Left colon (tissue), 2 donors: ENCODE measurements at places on chromosomes 2 and 18.
A peak's percentile ranks its signal among the peaks of the same experiment; 100 is the strongest.

- no peak for DNase-seq
Measured at GRCh38 chr2:74387346-74387745, 7.2 kb upstream of the DCTN1 start.

GRCh38 chr2:152427902-152428301, 92.9 kb downstream of the FMNL2 start:
- DNase-seq: no peak

GRCh38 chr2:159285929-159286708, at the start of gene WDSUB1:
WDSUB1 (minus strand) TSS chr2:159286703; CDS start chr2:159283069, 3,634 bp downstream.
- DNase-seq: peak; percentile 79

DNA sequence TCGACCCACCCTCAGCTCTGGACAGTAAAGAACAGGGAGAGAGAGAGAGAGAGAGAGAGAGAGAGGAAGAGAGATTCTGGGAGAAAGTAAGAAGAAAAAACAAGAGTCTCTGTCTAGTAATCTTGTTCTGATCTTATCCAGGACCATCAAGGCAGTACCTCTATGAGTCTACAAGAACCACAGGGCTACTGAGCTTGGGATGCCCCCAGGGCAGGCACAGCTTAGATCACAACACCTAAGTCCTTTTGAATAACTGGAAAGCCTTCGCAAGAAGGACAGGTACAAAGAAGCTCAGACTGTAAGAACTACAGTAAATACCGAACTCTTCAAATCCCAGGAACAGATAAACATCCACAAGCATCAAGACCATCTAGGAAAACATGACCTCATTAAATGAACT, 51.4 kb upstream of the SGPP2 start:
- no peak for DNase-seq

GRCh38 chr2:103161456-103162289, 399.8 kb downstream of the TMEM182 start:
- DNase-seq: no peak

- no peak for DNase-seq
Measured at GRCh38 chr2:129752176-129752575, 227.3 kb upstream of the RAB6C start.

DNA sequence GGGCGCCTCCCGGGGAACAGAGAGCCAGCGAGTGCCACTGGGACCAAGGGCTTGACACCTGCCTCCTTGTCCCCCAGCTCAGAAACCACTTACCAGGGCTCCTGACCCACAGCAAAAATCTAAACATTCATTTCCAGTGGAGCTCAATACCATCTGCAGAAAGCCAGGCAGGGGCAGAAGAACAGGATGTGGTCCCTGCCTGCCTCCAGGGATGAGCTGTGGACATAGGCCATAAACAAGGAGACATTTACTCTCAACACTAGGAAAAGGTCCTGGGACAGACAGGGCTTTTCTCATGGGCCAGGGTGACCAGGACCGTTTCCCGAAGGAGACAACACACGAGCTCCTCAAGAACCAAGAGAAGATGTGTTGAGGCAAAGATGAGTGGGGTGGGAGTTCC, 203.0 kb downstream of the CTIF start:
- DNase-seq: no peak

- DNase-seq: no peak
Measured at GRCh38 chr2:193279361-193279760, 1084.6 kb upstream of the TMEFF2 start.

DNA sequence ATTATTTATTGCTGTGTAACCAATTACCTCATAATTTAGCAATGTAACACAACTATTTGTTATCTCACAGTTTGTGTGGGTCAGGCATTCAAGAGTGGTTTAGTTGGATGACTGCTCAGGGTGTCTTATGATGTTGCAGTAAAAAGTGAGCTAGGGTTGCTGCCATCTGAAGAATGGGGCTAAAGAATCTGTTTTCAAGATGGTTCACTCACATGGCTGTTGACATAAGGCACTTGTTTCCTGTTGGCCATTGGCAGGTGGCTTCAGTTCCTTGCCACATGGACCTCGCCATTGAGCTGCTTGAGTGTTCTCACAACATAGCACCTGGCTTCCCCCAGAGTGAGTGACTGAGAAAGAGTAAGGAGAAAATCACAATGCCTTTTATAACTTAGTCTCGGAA, 123.2 kb downstream of the TMEM17 start:
- DNase-seq: no peak

DNA sequence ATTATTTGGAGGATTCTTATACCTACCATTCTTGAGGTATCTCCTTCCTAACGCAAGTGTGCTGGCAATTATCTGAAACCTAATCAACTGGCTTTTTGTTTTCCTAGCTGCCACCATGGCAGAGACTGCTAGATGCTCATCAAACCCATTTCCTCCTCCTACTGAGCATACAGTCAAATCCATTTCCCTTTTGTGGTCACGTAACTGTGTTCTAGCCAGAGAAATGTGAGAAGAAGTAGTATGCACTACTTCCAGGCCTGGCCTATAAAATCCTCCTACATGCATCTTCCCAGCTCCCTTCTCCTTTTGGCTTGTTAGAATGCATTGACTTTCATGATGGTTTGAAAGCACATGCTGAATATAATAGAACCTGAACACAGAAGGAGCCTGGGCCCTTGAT, 494.1 kb upstream of the MEIS1 start:
- no peak for DNase-seq

- DNase-seq: no peak
Measured at GRCh38 chr18:76345901-76346300, 149.1 kb downstream of the ZNF516 start.

DNA sequence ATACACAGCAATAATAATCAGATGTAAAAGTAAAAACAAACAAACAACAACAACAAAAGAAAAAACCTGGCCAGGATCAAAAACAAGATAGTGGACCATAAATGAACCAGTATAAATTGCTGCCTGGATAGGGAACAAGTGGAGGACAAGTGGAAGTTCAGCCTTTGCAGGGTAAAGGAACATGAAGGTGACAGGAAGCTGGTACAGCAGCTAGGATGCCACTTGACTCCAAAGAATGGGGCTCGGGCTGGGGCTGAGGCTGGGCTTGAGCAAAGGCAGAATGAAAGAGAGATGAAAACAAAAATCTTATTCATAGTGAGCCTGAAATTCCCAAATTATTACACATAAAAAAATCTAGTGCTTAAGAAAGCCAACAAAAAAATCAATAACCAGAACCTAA, 146.5 kb downstream of the CDH2 start:
- DNase-seq: no peak

GRCh38 chr2:118053681-118054080, 34.6 kb upstream of the INSIG2 start:
- no peak for DNase-seq

DNA sequence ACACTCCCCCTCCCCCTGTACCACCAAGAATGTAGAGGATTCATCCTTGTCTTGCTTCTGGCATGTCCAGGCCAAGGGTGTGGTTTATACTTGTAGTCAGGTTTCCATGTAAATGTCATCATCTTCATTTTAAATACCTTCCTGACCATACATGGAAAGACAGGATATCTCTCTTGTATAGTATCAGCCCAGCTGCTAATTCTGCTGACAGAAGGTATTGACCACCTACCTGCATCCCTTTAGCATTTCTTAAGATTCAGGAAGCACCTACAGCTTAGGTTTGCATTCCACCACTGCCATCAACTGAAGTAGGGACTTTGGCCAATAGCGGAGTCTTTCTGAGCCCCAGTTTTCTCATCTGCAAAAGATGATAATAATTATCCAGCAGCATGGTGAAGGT, 22.9 kb upstream of the FSHR start:
- DNase-seq: no peak

- DNase-seq: no peak
Measured at GRCh38 chr2:79723830-79724229, 211.0 kb downstream of the CTNNA2 start.

DNA sequence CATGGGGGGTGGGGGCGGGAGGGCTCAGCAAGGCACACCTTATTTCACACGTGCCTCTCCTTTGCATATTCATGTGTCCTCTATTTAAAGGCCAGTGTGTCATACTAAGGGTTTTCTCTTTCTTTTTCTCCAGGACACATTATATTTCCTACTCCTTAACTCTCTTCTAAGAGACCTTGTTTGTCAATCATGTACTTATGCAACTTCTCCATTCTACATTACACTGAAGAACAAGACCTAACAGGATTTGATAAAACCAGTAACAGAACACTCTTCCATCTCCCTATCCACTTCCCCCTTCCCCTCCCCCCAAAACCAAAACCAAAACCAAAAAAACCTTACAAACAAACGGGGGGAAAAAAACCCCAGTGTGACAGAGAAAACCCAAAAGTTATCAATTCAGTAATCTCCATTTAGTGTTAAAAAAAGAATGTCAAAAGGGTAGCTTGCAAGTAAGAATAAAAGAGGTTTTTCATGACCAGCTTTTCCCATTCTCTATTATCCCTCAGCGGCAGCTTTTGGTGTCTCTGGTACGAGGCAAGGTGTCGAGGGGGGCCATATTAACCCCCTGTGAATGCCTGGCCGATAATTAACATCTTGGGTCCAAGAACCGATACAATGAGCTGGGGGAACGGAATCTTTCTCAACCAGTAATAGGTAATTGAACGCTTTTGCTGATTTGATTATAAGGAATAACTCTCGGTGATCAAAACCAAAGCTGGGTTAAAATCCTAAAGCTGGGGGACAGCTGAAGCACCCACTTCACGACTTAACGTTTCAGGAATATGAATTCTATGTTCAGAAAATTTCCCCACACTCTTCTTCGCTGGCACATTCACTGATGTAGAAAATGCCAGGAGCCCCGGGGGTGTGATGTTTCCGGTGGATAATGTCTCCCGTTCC, 191.0 kb upstream of the TCF4 start:
- no peak for DNase-seq

GRCh38 chr2:134460583-134460998, 206.7 kb downstream of the MGAT5 start:
- no peak for DNase-seq

DNA sequence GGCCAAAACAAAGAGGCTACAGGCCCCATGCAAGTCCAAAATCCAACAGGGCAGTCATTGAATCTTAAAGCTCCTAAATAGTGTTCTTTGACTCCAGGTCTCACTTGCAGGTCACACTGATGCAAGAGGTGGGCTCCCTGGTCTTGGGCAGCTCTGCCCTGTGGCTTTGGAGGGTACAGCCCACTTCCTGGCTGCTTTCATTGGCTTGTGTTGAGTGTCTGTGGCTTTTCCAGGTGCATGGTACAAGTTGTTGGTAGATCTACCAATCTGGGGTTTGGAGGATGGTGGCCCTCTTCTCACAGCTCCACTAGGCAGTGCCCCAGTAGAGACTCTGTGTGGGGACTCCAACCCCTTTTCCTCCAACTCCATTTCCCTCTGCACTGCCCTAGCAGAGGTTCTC, 115.8 kb upstream of the ALKAL2 start:
- no peak for DNase-seq

DNA sequence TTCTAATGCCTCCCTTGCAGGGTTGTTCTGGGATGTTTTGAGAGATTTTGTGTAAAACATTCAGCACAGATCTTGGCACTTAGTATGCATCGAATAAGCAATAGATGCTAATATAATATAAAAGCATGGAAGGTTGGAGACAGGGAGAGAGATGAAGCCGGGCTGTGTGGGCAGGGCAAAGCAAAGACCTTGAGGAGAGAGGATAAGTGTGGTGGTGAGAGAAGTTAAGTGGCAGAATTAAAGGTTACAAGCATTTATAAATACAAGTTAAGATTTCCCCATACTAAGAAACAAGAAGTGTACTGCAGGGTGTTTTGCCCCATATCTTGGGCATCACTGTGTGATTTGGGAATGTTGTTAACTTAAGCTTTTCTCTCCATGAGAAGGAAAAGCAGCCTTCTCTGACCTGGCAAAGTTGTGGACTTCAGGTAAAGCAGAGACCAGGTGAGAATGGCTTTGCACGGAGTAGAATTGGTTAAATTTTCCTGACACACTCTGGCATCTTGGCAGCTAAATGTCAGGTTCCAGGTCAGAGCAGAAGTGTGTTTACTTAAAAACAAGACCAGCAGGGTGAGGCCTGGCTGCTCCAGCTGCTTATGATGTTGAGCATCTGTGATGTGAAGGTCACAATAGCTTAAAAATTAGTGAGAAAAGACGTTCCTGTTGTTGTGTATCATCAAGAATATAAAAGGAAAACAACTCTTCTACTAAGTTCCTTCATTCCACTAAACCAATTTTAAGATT, 288.5 kb upstream of the HNMT start:
- no peak for DNase-seq

- no peak for DNase-seq
Measured at GRCh38 chr2:224466304-224466895, 64.5 kb upstream of the FAM124B start.

DNA sequence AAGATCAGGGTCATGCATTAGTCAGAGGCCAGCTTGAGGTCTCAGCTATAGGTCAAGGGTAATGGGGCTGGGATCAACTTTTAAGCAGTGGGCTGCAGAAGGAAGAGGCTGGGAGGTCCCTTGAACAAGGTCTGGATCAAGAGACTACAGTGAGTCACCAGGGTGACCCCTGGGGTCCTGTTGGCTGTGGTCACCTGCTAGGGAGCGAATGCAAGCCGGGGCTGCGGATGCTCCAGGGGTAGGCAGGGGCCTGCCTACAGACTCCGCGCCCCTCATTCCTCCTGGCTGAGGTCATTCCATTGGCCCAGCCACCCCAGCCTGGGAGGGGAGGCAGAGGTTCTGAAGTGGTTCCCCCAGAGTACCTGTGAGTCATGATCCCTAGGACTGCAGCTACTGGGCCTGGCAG, 110.4 kb downstream of the CYP26B1 start:
- DNase-seq: no peak

DNA sequence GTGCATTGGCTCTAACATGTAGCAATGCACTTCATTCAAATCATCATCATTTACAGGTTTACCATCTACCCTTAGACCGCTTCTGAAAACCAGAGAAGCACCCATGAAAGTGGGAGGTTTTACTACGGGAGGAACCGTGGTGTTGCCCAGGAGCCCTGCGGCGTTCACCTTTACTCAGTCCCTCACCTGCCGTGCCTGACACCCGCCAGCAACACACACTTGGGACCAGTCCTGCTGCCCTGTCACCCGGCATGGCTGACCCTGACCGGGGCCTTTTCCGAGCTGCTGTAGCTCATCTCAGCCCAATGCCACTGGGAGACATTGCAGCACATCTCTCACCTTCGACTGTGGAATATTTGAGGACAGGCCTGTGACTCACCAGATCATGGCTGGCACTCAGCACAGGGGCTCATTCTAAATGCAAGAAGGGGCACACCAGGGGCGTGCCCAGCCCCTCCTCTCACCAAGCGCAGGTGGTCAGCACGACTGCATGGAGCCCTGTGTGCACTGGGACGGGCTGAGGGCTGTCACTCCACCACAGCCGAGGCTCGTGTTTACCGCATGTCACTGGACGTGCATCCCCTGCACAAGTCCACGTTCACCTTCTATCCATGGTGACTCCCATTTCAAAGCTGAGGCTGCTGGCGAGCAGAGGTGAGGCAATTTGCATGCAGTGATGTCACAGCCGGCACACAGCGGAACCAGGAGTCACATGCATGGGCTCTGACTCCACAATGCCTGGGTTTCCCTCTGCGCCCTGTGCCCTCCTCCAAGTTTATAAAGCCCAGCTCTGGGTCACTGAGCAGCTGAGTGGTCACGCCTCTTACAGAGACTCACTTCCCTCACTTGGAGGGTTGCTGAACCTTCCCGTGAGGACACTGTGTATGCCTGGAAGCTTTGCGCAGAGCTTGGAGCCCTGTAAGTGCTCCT, 76.7 kb upstream of the SNTG2 start:
- DNase-seq: no peak

GRCh38 chr2:19545507-19545906, 187.1 kb upstream of the OSR1 start:
- DNase-seq: no peak
